ENCODE measurements at places on chromosomes 13 and 19.
A peak's percentile ranks its signal among the peaks of the same experiment; 100 is the strongest.

DNA sequence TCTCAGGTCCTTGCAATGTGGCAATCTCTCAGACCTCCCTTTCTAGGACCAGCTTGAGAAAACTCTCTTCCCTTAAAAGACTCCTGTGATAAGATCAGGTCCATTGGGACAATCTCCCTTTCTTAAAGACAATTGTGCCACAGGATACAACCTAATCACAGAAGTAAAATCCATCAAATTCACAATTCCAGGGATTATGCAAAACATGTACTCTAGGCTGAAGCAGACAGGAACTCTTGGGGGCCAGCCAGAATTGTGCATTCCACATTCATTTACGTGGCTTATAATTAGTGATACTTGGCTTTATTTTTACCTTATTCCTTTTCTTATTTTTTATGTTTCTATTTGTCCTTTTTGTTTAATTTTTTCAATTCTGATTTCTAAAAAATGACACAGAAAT is 257.9 kb downstream of the KLF12 start:
- DNase-seq: no peak

DNA sequence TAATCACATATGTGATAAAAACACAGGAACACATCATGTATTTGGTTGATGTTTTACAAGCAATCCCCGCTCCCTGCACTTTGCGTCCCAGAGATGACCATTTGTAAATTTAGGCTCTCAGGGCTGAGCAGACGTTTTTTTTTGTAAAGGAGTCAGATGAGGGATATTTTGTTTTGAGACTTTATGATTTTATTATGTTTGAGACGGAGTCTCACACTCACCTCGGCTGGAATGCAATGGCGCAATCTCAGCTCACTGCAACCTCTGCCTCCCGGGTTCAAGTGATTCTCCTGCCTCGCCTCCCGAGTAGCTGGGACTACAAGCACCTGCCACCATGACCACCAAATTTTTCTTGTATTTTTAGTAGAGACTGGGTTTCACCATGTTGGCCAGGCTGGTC is 1.4 kb downstream of the TLE6 start:
- peak; percentile 7 for DNase-seq

DNA sequence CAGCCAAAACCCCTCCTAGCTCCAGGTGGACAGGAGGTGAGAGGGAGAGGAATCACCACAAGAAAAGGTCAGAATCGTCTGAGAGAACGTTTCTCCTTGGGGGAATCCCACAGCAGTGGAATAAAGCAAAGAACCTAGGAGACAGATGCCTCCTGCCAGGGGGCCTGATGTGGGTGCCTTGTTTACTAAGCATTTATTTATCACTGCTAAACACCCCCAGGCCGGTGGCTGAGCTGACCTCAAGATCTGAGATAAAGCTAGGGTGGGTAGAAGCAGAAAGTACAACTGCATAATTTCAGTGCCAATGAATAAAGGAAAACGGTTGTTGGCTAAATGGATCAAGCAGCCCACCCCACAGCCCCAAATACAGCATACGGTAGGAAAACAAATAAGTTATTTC is 33.9 kb upstream of the ATP11A start:
- DNase-seq: no peak

GRCh38 chr13:23504180-23504579 is 66.0 kb upstream of the TNFRSF19 start:
- no peak for DNase-seq

GRCh38 chr13:41401366-41401765 is 56.0 kb upstream of the RGCC start:
- DNase-seq: no peak

DNA sequence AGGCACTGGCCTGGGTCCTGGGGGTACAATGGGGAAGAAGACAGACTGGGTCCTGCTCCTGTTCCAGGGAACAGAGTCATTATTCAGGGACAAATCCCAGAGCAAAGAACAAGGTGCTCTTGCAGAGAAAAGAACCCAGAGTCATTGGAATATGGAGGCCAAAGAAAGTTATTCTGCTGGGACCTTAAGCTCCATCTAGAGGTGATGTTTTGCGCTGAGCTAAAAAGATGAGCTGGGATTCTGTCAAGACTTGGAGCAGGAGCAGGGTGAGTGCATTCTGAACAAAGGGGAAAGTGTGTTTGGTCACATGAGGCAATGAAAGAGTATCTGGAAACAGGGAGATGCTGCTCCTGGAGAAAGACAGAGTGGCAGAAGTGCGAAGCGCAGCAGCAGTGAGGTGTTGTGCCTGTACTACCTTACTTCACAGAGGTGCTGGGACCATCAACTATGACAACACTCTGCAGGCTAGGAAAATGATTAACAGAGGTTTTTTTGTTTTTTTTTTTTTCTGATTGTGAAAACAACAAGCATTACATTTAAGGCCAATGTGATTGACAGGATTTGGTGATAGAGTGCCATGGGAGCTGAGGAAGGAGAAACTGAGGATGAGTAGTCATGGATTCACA is 95.3 kb upstream of the TNFSF11 start:
- DNase-seq: no peak

DNA sequence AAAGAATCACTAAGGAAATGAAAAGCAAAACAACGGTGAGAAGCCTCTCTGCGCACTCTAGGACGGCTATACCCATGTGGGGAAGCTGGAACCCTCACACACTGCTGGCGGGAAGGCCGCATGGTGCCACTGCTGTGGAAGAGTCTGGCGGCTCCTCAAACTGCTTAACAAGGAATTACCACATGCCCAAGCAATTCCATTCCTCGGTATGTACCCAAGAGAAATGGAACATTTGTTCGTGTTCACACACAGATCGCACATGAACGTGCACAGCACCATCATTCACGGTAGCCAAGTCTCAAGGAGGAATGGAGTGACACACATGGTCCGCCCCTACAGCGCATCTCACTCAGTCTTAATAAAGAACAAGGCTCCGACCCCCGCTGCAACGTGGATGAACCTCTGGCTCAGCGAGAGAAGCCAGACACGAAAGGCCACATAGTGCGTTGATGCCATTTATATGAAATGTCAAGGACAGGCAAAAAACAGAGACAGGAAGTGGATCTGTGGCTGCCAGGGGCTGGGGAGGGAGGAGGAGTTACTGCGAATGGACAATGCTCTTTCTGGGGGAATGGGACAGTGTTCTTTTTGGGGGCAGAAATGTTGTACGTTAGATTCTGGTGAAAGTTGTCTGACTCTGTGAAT is 7.6 kb downstream of the CAPS start:
- no peak for DNase-seq

DNA sequence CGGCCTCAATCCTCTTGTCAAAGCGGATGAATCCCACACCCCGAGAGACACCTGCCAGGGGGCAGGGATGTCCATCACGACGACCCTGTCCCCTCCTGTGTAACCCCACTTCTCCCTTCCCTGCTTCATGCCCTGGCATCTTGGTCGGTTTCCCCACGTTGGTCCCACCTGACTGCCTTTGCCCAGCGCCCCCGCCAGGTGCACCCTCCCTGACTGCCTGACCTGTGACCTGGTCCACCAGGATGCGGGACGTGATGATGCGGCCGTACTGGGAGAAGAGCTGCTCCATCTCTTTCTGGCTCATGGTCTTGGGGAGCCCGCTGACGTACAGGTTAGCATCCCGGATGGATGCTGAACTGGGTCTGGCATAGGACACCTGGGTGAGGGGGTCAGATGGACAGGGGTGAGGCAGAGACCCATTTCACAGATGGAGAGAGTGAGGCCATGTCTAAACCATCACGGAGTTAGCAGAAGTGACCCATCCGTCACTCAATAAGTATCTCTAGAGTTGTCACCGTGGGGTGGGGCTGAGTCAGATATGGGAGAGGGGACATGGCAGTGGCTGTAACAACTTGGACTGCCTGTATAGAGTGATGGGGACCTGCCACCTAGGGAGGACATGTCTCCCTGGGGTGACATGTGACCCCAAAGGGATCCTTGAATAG is 22.5 kb downstream of the ELAVL3 start:
- no peak for DNase-seq

- peak; percentile 40 for DNase-seq
These were observed 109.0 kb downstream of the TNFRSF19 start for GRCh38 chr13:23679220-23679619.

- DNase-seq: peak; percentile 51
These were observed 32.2 kb downstream of the ZNF136 start for GRCh38 chr19:12194827-12195731.

- peak; percentile 14 for DNase-seq
These were observed at the start of gene SERTM1 for GRCh38 chr13:36673838-36674326. Gene SERTM1, plus strand, starts transcription at chr13:36674020. Its CDS starts 21,059 bp downstream, at chr13:36695079.

- DNase-seq: no peak
These were observed 1.2 kb upstream of the NUP62 start for GRCh38 chr19:49930483-49931011.

DNA sequence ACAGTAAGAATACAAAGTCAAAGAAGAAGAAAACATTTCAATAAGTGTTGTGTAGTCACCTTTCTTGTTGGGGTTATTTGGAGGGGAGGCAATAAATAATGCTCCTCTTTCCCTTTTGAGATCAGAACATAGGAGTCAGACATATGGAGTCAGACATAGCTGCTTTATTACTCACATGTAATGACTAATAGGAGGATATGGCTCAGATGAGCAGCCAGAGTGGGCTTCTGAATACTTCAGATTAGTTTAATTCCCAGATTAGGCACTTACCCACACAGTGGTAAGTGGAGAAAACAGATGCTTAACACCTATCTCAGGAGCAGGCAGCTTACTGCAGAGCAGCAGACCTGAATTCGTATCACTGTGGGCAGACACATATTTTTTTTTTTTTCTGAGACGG is 31.7 kb upstream of the C1QTNF9B start:
- peak; percentile 58 for DNase-seq

- DNase-seq: peak; percentile 88
These were observed 2.6 kb upstream of the CACNG7 start for GRCh38 chr19:53906211-53907192.

GRCh38 chr19:17950310-17951156 is 16.4 kb upstream of the KCNN1 start:
- DNase-seq: no peak

DNA sequence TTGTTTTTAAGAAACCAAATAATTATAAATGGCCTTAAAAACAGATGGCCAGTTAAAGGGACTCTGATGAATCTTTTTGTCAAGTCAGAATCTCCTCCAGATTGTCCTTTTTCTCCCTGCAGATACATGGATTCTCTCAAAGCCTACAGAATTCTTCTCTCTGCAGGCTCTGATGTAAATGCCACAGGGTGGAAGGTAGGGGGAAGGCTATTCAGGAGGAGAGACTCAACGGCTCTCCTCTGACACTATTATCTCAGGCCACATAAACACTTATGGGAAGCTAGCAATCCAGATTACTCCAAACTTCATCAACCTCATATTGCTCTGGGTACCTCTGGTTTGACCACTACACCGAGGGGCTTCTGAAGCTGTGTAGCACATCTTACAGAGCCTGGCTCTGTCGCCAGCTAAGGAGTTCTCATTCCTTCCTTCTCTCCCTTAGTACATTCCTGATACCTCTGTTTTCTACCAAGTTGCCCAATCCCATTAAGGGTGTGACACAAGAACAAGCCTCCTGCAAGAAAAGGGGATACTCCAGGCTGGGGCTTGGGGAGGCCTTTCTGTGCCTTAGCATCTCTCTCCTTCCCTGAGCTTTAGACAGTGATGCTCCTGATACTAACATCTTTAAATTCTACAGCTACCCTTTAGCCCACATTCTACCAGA is 14.9 kb downstream of the LCP1 start:
- no peak for DNase-seq

DNA sequence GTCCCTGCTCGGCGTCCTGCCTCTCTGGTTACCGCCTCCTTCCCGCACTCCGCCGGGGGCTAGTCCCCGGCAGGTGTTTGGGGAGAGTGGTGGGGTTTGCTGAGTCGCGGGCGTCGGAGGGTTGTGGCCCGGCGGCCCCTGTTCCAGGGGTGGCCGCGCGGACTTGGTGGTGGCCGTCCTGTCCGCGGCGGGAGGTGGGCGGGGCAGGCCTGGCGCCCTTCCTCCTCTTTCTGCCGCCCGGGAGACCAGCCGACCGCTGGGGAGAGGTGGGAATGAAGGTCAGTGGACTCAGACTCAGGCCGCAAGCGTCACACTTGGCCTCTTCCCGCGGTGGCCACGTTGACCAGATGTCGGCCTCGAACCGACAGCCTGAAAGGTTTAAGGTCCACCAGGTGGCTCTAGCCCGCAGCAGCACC is 61.8 kb downstream of the ZNF723 start:
- no peak for DNase-seq

- no peak for DNase-seq
These were observed 6.1 kb downstream of the STK11 start for GRCh38 chr19:1211494-1212234.

- DNase-seq: peak; percentile 58
These were observed 18.2 kb downstream of the ARHGAP33 start for GRCh38 chr19:35793381-35794165.

DNA sequence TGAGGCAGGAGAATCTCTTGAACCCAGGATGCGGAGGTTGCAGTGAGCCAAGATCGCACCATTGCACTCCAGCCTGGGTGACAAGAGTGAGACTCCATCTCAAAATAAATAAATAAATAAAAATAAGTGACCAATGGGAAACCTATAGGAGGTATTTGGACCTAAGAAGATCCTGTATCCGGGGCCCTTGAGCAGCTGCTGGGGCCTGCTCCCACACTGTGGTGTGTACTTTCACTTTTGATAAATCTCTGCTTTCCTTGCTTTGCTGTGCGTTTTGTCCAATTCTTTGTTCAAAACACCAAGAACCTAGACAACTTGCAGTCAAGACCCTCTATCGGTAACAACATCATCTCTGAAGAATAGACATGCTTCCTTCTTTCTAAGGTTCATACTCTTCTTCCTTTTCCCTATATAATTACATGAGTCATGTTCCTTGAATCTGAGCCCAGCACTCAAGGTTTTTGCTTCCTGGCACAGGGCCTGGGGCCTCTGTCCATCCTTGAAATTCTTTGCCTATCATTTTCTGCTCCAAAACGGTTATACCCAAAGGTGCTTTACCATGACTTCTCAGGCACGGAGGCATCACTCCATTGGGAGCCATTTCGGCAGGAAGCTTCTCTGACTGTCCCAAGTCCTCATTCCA is 14.2 kb upstream of the PNMA8C start:
- DNase-seq: peak; percentile 60

- no peak for DNase-seq
These were observed 18.5 kb upstream of the STARD13 start for GRCh38 chr13:33303855-33304597.

- DNase-seq: peak; percentile 72
These were observed 51.3 kb downstream of the WDR87 start for GRCh38 chr19:37855098-37855497.
